T-cell (primary cell): ENCODE measurements at places on chromosomes 5 and 9.

GRCh38 chr5:135190416-135191083 lies 156.5 kb upstream of the PITX1 start:
- DNase-seq: no peak

DNA sequence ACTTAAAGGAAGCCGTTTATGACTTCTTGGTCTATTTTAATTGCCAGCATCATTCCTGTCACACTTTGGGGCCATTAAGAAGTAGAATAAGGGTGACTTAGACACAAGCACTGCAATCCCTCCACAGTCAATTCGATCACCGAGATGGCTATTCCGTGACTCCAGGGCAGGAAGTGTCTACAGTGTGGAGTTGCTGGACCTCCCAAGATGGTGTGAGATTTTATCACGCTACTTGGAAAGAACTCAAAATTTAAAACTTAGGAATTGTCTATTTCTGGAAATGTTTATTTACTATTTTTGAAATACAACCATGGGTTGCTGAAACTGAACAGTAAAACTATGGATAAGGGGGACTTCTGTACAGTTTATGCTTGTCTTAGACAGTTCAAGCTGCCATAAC lies 6.2 kb downstream of the FBXL7 start:
- DNase-seq: no peak

DNA sequence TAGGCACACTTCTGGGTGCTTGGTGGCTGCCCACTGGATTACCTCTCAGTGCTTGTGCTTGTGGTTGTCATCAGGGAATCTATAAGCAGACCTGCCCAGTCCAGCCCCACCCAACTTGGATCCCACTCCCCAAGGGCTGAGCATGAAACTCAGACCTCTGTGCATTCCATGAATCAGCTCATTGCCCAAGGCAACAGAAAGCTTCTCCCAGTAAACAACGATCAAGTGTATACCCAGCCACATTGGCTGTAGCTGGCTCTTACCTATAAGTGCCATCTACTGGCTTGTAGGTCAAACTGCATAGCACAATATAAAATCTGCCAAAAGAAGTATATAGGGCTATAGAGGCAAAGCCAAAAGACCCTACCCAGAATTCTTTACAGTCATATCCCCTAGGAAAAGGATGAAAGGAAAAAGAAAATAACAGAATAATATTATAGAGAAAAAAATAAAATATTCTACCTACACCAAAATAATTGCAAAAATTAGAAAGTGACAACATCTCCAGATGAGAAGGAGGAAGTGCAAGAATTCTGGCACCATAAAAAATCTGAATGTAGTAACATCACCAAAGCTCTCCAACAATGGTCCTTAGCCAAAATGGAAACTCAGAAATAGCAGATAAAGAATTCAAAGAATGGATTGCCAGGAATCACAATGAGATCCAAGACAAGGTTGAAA lies 321.0 kb upstream of the TRPC7 start:
- DNase-seq: no peak

GRCh38 chr9:121801579-121801978 lies 150.1 kb downstream of the DAB2IP start:
- no peak for DNase-seq

DNA sequence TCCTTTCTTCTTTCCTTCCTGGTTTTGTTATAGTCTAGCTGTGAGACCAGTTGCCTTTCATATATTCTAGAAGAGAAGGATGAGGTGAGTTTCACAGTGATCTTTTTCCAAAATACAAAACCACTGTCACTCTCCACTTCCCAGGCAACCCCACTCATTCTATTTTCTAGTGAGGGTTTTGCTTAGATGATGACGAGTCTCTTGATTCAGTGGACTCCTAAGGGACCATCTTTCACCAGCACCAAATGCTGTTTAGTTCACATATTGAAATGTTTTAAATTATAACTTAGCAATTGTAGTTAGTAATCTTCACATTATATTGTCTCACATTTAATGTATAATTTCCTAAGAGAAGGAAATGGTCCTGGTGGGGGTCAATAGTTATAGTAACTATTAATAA lies 25.2 kb downstream of the PIK3R1 start:
- DNase-seq: no peak

DNA sequence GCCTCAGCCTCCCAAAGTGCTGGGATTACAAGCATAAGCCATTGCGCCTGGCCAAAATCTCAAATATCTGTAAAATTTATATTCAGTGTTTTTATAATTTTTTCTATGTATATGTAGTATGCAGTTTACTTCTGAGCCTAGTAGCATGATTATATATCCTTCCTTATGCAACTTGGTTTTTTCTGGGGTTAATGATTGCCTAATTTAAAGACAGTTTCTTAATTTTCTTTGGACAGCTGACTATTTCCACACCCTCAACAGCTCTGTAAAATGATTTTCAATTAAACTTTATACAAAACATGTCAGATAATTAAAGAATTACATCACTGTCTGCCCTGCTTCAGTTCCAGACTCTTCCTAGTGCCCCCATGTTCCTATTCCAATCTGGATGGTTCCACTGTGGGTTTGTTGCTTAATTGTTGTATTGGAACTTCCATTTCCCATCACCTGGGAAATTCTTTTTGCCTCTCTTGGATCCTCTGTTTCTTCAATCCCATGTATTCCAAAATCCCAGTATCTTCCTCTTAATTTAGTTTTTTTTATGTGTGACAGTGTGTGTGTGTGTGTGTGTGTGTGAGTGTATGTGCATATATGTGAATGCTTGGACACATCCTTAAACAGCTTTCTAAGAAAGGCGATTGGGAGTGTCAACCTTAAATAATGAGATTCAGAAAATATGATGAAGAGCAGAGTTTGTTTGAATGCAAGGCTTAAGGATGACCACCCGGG lies 53.2 kb downstream of the C5orf22 start:
- DNase-seq: no peak

DNA sequence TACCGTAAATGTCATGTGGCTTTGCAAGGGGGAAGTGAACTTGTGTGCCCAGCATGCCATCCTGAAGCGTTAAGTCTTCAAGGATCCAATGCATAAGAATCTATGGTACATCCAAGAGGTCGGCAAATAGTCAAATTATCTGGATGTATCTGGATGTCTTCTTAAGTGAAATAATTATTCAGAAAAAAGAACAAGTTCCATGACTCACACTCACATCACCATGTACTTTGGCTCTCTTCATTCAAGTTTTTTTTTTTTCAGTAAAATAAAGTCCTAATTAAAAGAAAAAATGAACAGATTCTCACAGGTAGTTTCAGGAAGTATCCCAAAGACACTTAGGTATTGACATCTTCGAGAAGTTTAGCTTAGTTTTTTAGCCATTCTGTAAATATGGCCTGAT lies 62.7 kb upstream of the MEGF10 start:
- DNase-seq: no peak

GRCh38 chr5:120012431-120012830 lies 383.1 kb downstream of the FAM170A start:
- DNase-seq: no peak

DNA sequence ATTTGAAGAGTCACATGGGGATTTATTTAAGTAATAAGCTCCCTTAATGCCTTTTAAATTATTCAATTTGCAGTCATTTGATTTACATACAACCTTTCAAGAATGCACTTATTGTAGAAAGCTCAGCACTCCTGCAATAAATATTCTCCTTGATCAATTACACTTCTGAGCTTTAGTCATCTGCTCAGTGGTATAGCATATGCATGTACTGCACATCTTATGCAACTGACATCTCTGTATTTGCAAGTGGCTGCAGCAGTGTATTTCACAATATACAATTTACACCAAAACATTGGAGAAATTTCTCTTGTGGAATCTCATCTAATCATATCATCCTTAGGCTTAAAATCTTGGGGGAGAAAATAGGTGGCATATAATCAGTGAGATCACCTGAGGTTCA lies 325.7 kb downstream of the SLF1 start:
- DNase-seq: no peak
